ENCODE measurements at places on chromosomes 16 and 17. TPM values are rescaled to one million over a fixed set of nuclear protein-coding genes. Genes with fewer than 3 reads are reported as not detected.

The DNAH3 gene
- total RNA-seq = not detected

The TP53TG3F gene
- total RNA-seq = not detected

The SYT17 gene
- total RNA-seq = 0.05 TPM

The TBX2 gene
- 30.0 TPM for total RNA-seq

The SLC12A3 gene
- total RNA-seq = not detected

The NHERF2 gene
- 19.0 TPM for total RNA-seq

The EZH1 gene
- 12.5 TPM for total RNA-seq

The FOXL1 gene
- total RNA-seq = 1.8 TPM

The CIITA gene
- not detected for total RNA-seq

The KRTAP4-9 gene
- total RNA-seq = not detected

The LRRC37A2 gene
- 4.2 TPM for total RNA-seq

The HYDIN gene
- total RNA-seq = 0.30 TPM

The GPR139 gene
- total RNA-seq = not detected

The DHX58 gene
- 6.8 TPM for total RNA-seq

The PTX4 gene
- not detected for total RNA-seq

The ZG16B gene
- total RNA-seq = not detected

The NTN3 gene
- 0.59 TPM for total RNA-seq

The GP1BA gene
- total RNA-seq = not detected

The RASD1 gene
- total RNA-seq = 1.8 TPM

The C17orf58 gene
- total RNA-seq = 8.1 TPM

The DNAH9 gene
- not detected for total RNA-seq

The SLC16A13 gene
- total RNA-seq = 0.59 TPM

The RNF166 gene
- total RNA-seq = 10.1 TPM

The OXLD1 gene
- total RNA-seq = 18.4 TPM

The HS3ST4 gene
- not detected for total RNA-seq

The PIPOX gene
- 1.7 TPM for total RNA-seq

The CCDC144A gene
- total RNA-seq = 9.2 TPM

The LITAFD gene
- not detected for total RNA-seq

The KRT39 gene
- total RNA-seq = not detected

The SMIM36 gene
- not detected for total RNA-seq

The EFCAB3 gene
- total RNA-seq = not detected

The HSD11B2 gene
- 0.59 TPM for total RNA-seq

The TMC7 gene
- 0.69 TPM for total RNA-seq

The TMIGD1 gene
- not detected for total RNA-seq

The SSTR5 gene
- total RNA-seq = not detected

The SLFN13 gene
- total RNA-seq = 1.2 TPM

All from smooth muscle cell of the umbilical artery (primary cell).